ENCODE measurements at places on chromosomes 3 and 15.

DNA sequence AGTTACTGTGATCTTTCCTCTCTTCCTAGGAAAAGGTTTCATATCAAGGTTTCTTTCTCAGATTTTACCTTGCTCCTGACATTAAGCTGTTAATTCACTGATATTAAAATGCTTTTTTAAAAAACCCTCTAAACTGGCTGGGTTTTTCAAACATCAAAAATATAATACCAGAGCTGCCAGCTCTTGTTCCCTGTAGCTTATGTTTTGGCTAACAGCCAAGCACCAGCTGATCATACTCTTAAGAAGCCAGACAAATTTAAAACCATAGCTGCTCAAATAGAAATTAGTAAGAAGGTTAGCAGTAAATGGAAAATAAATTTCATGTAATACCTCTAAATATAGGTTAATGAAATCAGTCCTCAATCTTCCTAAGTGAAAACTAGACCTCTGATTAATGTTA is 657.5 kb downstream of the GRM7 start:
- no peaks in the 10 kb centered on the region for H3K27me3 ChIP-seq
- H3K36me3 ChIP-seq: no peaks in the 10 kb centered on the region
- no peak overlapping the region for H3K4me3 ChIP-seq
- H3K4me1 ChIP-seq: no peaks in the 10 kb centered on the region
- no peak for DNase-seq

DNA sequence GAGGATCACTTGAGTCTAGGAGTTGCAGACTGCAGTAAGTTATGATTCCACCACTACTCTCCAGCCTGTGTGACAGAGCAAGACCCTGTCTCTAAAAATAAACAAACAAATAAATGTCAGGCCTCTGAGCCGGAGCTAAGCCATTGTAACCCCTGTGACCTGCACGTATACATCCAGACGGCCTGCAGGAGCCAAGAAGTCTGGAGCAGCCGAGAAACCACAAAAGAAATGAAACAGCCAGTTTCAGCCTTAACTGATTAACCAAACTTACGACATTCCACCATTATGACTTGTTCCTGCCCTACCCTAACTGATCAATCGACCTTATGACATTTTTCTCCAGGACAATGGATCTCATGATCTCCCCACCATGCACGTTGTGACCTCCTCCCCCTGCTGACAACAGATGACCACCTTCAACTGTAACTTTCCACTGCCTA is 32.5 kb upstream of the ZKSCAN7 start:
- H3K27ac ChIP-seq: no peak overlapping the region
- no peaks in the 10 kb centered on the region for H3K4me1 ChIP-seq
- no peaks in the 10 kb centered on the region for H3K36me3 ChIP-seq
- no peak overlapping the region for H3K4me3 ChIP-seq

DNA sequence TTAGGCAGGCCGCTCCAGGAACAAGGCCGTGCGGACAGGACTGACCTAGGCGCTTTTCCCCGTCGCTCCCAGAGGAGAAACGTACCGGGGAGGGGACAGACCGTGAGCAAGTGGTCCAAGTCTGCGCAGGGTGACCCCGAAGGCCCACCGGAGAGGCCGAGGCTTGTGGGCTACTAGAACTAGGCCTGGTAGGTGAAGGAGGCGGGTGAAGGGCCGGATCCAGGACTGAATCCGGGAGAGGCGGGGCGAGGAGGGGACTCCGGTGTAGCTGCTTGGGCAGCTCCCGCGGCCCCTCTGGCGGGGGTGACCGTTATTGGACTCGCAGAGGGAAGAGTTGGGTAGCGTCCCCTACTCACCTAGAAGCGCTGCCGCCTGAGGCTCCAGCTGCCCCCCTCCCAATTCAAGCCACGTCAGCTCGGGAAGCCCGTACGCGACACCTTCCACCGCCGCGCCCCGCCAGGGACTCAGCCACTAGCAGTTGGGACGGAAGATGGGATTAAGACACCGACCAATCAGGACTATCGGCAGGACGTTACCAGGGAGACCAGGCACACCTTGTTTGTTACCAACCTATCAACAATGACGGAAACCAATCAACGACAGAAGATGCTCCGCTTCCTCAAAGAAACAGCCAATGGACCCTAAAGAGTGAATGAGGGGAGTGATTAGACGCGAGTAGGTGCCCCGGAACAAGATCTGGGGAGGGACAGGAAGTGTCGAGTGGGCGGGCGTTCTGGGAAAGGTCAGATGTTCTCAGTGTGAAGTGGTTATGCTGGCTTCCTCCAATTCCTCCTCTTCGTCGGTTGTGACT is at the start of gene GOLGB1:
TSS of gene GOLGB1 (minus strand) at position 466 of the 811 bp plus-strand sequence. CDS start 18,770 bp downstream, outside the sequence.
- peaks cover 13% of the 10 kb centered on the region for H3K4me1 ChIP-seq
- H3K27ac ChIP-seq: peak within 1 kb of the TSS; percentile 49
- peak; percentile 97 for DNase-seq
- H3K27me3 ChIP-seq: no peaks in the 10 kb centered on the region
- peak within 1 kb of the TSS; percentile 94 for H3K4me3 ChIP-seq

DNA sequence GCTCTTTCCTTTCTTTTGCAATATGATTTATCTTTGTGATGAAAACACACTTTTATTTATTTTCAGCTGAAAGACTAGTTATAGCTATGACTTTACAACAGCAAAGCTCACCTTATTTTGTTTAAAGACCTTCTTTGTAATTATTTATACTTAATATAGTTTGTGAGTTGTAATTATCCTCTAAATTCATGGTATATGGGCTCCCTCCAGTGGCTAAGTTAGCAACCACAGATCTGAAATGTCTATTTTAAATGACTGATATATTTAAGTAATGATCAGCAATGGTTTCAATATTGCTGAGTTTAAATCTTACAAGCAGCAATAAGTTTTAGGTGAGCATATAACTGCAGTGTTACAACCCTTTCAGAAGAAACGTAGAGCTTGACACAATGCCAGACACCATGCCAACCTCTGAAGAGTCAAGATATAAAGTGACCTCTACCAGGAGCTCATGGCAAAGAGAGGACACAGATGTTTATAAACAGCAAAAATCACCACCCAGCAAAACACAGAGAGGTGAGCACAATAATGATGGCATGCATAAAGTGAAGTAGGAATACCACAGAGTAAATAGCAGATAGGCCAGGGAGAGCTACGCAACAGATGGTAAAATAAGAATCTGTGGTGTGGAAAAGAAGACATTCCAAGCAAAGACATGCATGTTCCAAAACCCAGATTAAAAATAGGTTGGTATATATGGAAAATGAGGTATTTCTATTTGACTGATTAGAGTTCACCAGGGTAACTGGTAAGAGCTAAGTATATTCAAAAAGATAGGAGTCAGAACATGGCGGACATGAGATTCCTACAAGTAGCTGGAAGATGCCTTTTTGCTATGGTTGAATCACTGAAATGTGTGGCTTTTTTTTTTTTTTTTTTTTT is 143.7 kb upstream of the ZNF385D start:
- H3K36me3 ChIP-seq: no peaks in the 10 kb centered on the region
- no peak for DNase-seq
- no peak overlapping the region for H3K4me3 ChIP-seq
- H3K27me3 ChIP-seq: no peaks in the 10 kb centered on the region
- H3K27ac ChIP-seq: no peak overlapping the region

DNA sequence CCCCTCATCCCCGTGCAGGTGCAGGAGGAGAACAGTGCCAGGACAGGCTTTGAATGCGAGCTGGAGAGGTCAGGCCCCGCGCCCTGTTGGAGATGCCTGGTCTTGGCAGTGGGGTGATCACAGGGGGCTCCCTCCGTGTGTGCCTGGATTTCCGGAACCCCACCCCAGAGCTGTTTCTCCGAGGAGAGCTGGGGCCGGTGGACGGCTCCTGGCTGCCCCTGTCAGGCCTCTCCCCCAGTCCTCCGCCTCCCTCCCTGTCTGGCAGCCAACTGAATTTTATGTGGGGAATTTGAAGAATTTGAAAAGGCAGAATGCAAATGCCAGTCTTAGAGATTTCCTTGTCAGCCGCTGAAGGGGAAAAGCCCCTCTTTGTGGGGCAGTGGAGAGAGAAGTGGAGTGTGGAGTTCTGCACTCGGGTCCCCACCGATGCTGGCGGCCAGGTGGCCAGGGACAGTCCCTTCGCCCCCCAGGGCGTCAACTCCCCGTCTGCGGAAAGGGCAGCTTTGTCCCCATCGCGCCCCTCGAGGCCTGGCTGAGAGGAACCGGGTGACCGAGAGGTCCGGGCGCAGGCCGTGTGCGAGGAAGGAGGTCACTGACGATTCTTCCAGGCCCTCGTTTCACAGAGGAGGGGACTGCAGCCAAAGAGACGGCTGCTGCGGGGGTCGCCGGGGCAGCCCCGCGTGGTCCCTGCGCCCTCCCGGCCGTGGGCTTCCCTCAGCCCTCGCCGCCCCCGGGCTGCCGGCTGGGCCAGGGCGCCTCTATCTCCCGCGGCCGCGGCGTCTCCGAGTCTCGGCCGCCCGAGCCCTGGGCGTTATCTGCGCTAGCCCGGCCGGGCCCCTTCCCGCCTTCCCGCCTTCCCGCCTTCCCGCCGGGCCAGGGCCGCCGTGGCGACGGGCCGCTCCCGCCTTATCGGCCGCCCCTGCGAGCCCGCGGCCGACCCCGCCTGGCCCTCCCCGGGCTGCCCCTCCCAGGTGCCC is 56.0 kb upstream of the LCTL start:
- DNase-seq: no peak
- no peaks in the 10 kb centered on the region for H3K4me1 ChIP-seq
- no peak overlapping the region for H3K27ac ChIP-seq
- no peak overlapping the region for H3K4me3 ChIP-seq
- H3K36me3 ChIP-seq: no peaks in the 10 kb centered on the region

GRCh38 chr15:56654624-56655023 is 78.7 kb downstream of the ZNF280D start:
- peaks cover 11% of the 10 kb centered on the region for H3K36me3 ChIP-seq
- DNase-seq: no peak
- H3K4me1 ChIP-seq: no peaks in the 10 kb centered on the region
- H3K27me3 ChIP-seq: no peaks in the 10 kb centered on the region
- H3K27ac ChIP-seq: no peak overlapping the region
- H3K4me3 ChIP-seq: no peak overlapping the region

DNA sequence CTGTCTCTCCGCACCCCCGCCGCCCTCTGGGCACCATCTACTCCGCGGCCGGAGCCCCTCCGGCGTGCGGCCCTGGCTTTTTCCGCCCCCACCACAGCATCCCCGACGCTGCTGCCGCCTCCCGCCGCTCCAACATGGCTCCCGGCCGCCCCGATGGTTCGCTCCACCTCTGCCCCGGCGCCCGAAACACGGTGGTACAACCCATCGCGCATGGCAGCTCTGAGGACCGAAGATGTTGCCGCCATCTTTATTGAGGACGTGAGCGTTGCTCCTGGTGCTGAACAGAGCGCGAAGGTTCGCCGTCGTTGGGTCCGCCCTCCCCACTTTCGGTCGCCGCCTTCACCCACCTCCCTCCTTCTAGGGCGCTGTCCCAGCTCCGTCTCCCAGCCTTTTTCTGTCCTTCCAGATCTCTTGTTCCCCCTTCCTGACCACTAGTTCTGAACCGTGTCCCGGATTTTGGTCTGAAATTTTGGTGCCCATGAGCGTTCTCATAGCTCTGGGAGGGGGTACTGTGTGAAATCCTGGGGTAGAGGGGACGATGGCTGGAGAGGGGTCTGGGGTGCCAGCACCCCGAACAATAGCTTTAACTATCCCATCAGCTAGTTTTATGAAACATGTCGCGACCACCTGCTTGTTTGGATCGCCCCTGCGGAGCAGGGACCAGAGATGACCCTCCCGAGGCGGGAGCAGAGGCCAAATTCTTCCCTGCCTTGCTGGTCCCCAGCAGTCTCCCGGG is at the start of gene CELSR3:
TSS of gene CELSR3 (minus strand) at position 134 of the 736 bp plus-strand sequence. CDS start 252 bp downstream, outside the sequence.
- peak within 1 kb of the TSS; percentile 88 for H3K27ac ChIP-seq
- H3K36me3 ChIP-seq: no peaks in the 10 kb centered on the region
- peak within 1 kb of the TSS; percentile 43 for H3K4me3 ChIP-seq
- no peaks in the 10 kb centered on the region for H3K27me3 ChIP-seq
- H3K4me1 ChIP-seq: no peaks in the 10 kb centered on the region
- DNase-seq: peak; percentile 93

GRCh38 chr15:39624806-39625205 is 43.9 kb downstream of the THBS1 start:
- no peak for DNase-seq
- no peaks in the 10 kb centered on the region for H3K36me3 ChIP-seq
- no peaks in the 10 kb centered on the region for H3K27me3 ChIP-seq
- H3K4me1 ChIP-seq: peaks cover 38% of the 10 kb centered on the region
- H3K27ac ChIP-seq: peak overlapping the region; percentile 56

GRCh38 chr3:128736601-128737000 is 10.6 kb downstream of the RAB7A start:
- peak overlapping the region; percentile 53 for H3K27ac ChIP-seq
- no peaks in the 10 kb centered on the region for H3K27me3 ChIP-seq
- DNase-seq: no peak
- H3K4me3 ChIP-seq: no peak overlapping the region
- H3K4me1 ChIP-seq: peaks cover 26% of the 10 kb centered on the region
- peaks cover 61% of the 10 kb centered on the region for H3K36me3 ChIP-seq

DNA sequence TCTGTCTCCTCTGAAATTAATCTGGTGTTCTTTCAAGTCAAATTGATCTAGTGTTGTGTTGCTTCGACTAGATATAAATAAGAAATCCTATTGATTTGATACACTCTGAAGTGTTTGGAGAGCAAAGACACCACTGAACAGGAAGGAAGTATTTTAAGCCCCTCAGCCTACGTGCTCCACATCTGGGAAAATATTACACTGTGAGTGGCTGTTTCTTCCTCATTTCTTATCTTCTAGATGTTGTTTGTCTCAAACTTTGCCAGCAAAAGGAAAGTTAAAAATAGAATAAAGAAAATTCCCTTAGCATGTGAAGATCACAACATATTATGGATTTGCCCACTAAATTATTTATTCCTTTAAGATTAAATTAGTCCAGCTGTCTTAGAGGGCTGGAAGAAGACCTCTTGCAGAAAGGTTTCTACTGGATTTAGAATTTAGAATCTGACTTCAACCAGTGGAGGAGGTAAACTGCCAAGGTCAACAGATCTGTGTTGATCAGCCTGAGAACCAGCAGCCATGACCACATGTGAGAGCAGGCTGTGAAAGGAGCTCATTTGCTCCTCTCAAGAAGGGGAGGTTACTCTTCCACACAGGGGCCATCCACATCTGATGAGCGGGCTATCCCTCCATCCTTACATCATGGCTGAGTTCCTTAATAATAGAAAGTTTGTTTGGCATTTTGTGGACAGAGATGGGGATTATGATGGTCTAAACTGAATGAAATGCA is 46.3 kb upstream of the ACKR4 start:
- no peak overlapping the region for H3K27ac ChIP-seq
- no peaks in the 10 kb centered on the region for H3K27me3 ChIP-seq
- H3K4me3 ChIP-seq: no peak overlapping the region
- no peak for DNase-seq
- no peaks in the 10 kb centered on the region for H3K36me3 ChIP-seq
- H3K4me1 ChIP-seq: peaks cover 9% of the 10 kb centered on the region

Data from RWPE2 (cell line).